ENCODE measurements at places on chromosomes 13 and 19.

- DNase-seq, result no peak
Observed at GRCh38 chr19:27909185-27909840, 1303.6 kb downstream of the UQCRFS1 start.

- DNase-seq, result no peak
Observed at GRCh38 chr13:30629527-30629926, 11.8 kb downstream of the USPL1 start.

DNA sequence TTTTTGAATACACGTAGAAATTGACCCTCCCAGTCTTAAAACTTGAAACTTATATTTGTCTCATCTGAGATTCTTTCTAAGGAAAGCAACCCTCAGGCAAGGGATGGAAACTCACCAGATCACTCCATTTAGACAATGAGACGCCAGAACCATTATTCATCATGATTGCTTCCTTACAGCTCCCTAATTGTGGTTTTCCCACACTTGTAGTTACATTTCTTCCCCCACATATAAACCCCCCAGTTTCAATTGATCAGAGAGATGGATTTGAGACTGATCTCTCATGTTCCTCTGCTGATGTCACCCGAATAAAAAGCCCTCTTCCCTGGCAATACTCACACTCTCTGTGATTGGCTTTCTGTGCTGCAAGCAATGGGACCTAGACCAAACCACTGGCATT is 197.9 kb upstream of the STARD13 start:
- no peak for DNase-seq

GRCh38 chr13:111165241-111166010 is 50.3 kb downstream of the ARHGEF7 start:
- DNase-seq, result no peak

GRCh38 chr13:24033527-24034302 is 126.8 kb upstream of the SPATA13 start:
- DNase-seq, result peak; percentile 21

Data from brain microvascular endothelial cell (primary cell).